ENCODE measurements at places on chromosomes 2 and 18.

- DNase-seq, result no peak
Observed at GRCh38 chr2:160052531-160052930, 9.9 kb downstream of the PLA2R1 start.

- DNase-seq, result no peak
Observed at GRCh38 chr2:220014961-220015360, 387.5 kb downstream of the SLC4A3 start.

DNA sequence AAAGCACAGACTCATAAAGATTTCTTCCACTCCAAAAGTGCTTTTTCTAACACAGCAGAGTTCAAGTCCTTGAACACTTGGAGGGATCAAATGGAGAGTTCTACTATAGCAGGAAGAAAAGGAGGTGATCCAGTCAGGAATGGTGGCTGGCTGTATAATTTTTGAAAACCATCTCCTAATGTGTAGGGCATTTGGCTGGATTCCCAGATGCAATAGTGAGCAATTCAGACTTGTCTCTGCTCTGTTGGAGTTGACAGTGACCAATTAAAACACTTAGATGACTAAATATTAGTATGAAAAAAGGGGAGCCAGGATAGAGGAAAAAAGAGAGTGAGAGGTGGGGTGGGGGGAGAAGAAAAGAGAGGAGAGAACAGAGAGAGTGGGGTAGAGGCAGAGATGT, 5.3 kb upstream of the G6PC2 start:
- no peak for DNase-seq

- DNase-seq, result no peak
Observed at GRCh38 chr18:70431203-70431624, 142.4 kb downstream of the SOCS6 start.
